ENCODE measurements at places on chromosomes 13 and 19. TPM values are rescaled to one million over a fixed set of nuclear protein-coding genes. Genes with fewer than 3 reads are reported as not detected.

The KIR3DL2 gene
- total RNA-seq, result not detected

The POLRMT gene
- 28.6 TPM for total RNA-seq

The SIGLEC12 gene
- total RNA-seq, result not detected

The FLT3 gene
- total RNA-seq, result 0.18 TPM

The MRPS12 gene
- total RNA-seq, result 19.6 TPM

The NOTCH3 gene
- 63.1 TPM for total RNA-seq

The CACNA1A gene
- 0.58 TPM for total RNA-seq

The SMIM17 gene
- total RNA-seq, result 0.93 TPM

The ZNF57 gene
- 3.5 TPM for total RNA-seq

The CEACAM3 gene
- 0.09 TPM for total RNA-seq

The ZNF563 gene
- 4.1 TPM for total RNA-seq

The ZNF575 gene
- 0.62 TPM for total RNA-seq

The ELL gene
- total RNA-seq, result 11.4 TPM

The SOHLH2 gene
- total RNA-seq, result 4.3 TPM

The ZNF442 gene
- 4.7 TPM for total RNA-seq

The GNG7 gene
- 0.58 TPM for total RNA-seq

The C1QTNF9B gene
- total RNA-seq, result 2.9 TPM

The GPR4 gene
- 0.44 TPM for total RNA-seq

The KASH5 gene
- total RNA-seq, result not detected

The SIGLEC6 gene
- 0.22 TPM for total RNA-seq

The ZNF154 gene
- total RNA-seq, result 7.6 TPM

The PEAK3 gene
- not detected for total RNA-seq

The VSTM2B gene
- total RNA-seq, result 0.27 TPM

The TMEM38A gene
- total RNA-seq, result 86.7 TPM

The IL17D gene
- total RNA-seq, result 17.6 TPM

The LRRC4B gene
- total RNA-seq, result 5.7 TPM

The PSG6 gene
- total RNA-seq, result 0.53 TPM

The SERTAD3 gene
- 45.5 TPM for total RNA-seq

The DNAAF3 gene
- 0.13 TPM for total RNA-seq

The MEF2B gene
- total RNA-seq, result 0.98 TPM

The SYDE1 gene
- total RNA-seq, result 10.9 TPM

The NCCRP1 gene
- total RNA-seq, result 0.04 TPM

The FFAR3 gene
- total RNA-seq, result 0.22 TPM

The CEACAM7 gene
- total RNA-seq, result not detected

The TSSK6 gene
- 0.31 TPM for total RNA-seq

The ZNF296 gene
- total RNA-seq, result 0.13 TPM

The ZNF222 gene
- 5.8 TPM for total RNA-seq

The MISP gene
- total RNA-seq, result 0.09 TPM

The HSD17B14 gene
- total RNA-seq, result 2.7 TPM

The GNA15 gene
- 2.0 TPM for total RNA-seq

The SERP2 gene
- 5.7 TPM for total RNA-seq

The PCP2 gene
- total RNA-seq, result not detected

The BST2 gene
- 4.7 TPM for total RNA-seq

The POU4F1 gene
- 2.4 TPM for total RNA-seq

The CHERP gene
- total RNA-seq, result 3.5 TPM

The C1QTNF9 gene
- 3.5 TPM for total RNA-seq
